Stimulated activated CD4-positive, alpha-beta T cell treated with anti-CD3 and anti-CD28 coated beads, Interleukin-12 subunit alpha, Interleukin-12 subunit beta, amount 100 ng/mL, for 24 hours (primary cell): ENCODE measurements at places on chromosomes 16 and 17.

DNA sequence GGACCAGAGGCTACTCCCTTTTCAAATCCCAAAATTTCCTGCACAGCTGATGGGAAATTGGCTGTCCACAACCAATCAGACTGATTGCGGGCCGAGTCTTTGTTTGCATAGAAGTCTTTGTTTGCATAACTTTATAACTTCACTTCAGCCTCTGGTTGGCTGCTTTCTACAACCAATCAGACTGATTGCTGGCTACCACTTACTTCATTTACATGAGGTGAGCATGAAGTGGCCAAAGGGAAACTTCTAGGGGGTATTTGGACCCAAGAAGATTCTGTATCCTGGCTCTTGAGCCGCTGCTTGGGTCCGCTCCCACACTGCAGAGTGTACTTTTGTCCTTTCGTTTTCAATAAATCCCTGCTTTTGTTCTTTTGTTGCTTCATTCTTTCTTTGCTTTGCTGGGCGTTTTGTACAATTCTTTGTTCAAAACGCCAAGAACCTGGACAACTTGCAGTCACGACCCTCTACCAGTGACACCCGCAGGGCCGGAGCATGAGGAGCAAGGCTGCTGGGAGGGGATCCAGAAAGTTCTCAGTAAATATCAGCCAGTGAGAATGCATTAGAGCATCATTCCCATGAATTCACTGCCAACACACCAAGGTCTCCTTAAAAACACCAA, 67.5 kb downstream of the IQCK start:
- no peak for DNase-seq

DNA sequence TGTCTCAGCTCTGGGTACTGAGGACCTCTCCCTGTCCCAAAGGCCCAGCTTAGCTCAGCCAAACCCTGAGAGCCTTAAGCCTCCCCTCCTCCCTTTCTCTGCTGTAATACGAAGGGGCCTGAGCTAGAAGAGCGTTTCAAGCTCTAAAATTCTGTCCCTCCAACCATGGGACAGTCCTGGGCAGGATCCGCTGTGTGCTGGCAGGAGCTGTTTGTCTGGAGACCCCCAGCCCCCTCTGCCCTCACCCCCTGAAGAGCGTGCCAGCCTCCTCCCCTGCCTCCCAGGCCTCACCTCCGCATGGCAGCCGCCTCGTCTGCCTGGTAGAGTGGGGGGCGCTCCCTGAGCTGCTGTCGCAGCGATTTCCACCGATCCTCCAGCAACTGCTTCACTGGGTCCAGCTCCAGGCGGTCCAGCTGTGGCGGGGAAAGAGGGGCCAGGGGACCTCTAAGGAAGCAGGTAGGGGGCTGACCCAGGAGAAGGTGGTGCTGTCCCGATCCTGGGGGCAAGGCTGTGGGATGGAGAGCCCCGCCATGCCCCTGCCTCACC, 14.7 kb downstream of the UBALD2 start:
- DNase-seq: no peak

- no peak for DNase-seq
Observed at GRCh38 chr17:34156741-34157589, 98.1 kb upstream of the CCL2 start.

- no peak for DNase-seq
Observed at GRCh38 chr17:82006468-82007227, 16.0 kb downstream of the CENPX start.

GRCh38 chr17:75773808-75774470, 8.9 kb upstream of the GALK1 start:
- DNase-seq: no peak

GRCh38 chr17:70752966-70753467, 583.7 kb downstream of the KCNJ2 start:
- no peak for DNase-seq

GRCh38 chr16:73166441-73166851, 118.5 kb upstream of the ZFHX3 start:
- no peak for DNase-seq

DNA sequence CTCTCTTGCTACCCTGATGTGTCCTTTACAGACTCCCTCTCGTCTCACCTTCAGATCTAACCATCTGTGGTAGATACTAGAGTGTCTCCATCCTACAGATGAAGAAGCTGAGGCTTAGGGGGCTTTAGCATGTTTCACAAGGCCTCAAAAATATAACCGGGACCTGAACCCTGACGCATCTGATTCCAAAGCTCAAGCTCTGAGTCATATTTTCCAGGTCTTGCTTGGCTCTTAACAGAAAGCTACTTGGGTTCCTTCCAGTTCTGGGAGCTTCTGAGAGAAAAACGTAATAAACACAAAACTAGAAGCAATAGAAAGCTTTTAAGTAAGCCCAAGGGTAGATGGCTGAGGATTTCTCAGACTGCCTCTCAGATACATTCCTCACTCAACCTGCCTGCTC, 224.3 kb upstream of the EEF2KMT start:
- DNase-seq: no peak
